ENCODE measurements at places on chromosomes 13 and 19.

DNA sequence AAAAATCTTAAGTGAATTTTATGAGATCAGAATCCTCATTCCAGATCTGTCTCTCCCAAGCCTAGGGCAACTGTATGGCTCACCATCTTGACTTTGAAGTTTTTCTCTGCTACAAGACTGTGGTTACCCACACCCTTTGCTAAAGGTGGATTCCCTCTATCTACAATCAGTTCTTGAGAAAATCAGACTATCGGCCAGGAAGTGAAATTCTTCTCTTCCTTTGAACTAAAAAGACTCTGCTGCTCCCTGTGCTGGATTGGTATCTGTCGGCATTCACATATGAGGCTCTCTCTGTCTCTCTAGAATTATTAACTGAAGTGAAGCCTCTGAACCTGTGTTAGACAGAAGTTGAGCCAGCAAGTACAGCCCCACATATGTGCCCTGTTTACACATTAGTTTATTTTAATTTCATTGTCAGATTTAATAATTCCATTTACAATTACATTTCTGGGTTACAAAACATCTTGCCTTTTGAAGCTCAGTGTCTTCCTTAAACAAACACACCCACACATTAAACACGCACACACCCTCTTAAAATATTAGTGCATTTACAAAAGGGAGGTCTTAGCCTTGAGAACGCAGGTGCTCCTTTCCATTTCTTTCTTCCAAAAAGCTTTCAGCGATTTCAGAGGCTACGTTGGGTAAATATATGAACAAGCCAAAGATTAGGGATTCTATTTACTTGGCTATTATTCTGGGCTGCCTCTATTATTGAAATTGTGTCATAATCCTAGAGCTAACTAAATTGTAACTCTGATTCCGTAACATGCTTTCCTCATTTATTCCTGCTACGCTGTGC lies 145.7 kb downstream of the MIPEP start:
- DNase-seq, result no peak

DNA sequence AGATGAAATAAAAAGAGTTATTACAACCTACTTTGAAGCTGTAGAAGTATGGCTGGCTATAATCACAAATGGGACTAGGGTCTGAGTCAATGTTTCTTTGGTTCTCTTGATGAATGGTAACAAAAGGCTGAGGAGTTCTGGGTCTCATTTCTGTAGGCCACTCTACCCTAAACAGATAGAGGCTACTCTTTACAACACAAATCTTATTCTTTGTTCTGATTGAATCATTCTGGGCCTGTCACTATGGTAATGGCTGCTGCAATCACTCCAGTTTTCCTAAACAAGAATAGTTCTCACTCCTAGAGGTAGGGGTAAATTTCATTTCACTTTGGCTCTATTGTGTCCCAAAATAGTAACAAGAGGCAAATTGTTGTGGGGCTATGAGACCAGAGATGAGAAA lies 1714.3 kb upstream of the PCDH20 start:
- no peak for DNase-seq

GRCh38 chr13:100156788-100157187 lies 67.9 kb downstream of the PCCA start:
- no peak for DNase-seq

DNA sequence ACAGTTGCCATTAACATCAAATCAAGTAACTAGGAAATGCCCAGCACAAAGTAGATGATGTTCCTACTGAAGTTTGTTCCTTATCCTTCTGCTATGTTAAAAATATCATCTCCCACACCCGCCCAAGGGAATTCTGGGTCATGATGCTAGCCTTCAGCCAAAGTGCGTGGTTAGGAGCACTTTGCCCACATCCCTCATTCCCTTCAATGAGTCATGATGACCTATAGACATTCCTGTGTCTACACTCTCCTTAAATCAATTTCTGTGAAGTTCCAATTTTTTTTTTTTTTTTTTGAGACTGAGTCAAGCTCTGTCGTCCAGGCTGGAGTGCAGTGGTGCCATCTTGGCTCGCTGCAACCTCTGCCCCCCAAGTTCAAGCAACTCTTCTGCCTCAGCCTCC lies 17.0 kb downstream of the RXFP2 start:
- no peak for DNase-seq

DNA sequence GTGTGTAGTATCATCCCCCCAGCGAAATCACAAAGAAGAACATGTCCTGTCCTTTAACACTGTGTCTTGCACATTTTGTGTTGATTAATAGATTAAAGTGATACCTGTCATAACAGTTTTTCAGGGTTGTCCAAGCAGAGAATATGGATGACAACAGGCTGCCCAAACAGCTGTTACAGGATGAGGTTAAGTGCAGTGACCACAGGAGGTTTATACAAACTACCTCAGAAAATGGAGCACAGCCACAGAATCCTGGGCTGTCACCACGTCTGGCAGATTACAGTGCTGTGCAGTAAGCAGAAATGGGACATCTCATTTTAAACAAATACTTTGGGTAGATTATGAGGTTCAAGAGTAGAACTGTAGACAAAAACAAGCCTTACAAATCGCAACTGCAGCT lies 575.6 kb downstream of the DCT start:
- DNase-seq, result no peak

GRCh38 chr13:26992951-26993719 lies 178.5 kb downstream of the USP12 start:
- DNase-seq, result no peak

DNA sequence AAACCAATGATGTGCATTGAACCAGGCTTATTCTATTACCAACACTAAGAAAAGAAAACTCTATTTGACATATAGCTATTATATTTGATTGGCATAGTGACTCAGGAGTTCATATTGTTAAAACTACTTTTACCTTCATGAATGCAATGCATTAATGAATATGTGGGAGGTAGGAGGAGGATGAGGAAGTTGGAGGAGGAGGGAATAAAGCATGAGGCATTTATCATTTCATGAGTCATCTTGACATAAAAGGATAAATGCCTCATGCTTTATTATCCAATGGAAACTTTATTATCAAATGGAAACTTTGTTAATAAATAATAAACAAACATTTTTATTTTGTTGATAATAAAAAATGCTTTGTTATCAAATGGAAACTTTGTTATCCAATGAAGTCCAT lies 116.5 kb downstream of the SPRY2 start:
- DNase-seq, result no peak

GRCh38 chr19:45508417-45508860 lies 1.2 kb downstream of the VASP start:
- peak; percentile 65 for DNase-seq

- peak; percentile 75 for DNase-seq
These were observed 3.7 kb upstream of the SBK2 start for GRCh38 chr19:55540619-55541018.

GRCh38 chr19:16274447-16274846 lies 50.2 kb upstream of the KLF2 start:
- DNase-seq, result no peak

GRCh38 chr19:15178629-15179308 lies 22.0 kb downstream of the NOTCH3 start:
- peak; percentile 30 for DNase-seq

DNA sequence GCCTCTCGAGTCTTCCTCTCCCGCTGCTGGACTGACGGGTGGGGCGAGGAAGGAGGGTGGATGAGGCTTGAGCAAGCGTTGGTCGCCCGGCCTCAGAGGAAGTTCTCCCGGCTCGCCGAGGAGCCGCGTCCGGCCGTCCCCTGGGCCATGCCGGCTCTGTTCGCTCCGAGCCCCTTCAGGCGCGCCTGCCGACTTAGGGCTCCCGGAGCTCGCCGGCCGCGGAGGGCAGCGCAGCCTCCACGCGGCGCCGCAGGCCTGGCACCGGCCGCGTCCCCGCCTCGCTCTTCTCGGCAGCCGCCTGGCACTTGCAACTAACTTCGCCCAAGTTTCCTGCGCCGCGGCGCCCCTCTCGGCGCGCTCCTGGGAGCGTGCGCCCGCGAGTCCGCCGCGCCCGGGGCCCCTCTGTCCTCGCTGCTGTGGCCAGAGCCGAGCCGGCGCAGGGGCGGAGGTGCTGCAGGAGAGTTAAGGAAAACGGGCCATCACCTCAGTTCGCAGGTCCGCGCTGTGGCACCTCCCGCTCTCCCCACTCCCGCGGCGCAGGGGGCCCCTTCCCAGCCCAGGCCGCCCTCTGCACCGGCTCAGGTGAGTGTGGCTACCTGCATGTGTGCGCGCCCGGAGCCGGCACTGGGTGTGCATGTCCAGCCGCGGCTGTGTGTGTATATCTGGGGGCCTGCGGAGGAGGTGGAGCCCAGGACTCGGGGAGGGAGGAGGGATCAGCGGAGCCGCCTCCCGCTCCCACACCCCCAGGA lies 641 bp upstream of the SOX21 start:
- DNase-seq, result peak; percentile 48

GRCh38 chr13:50244713-50245574 lies 229.7 kb downstream of the KCNRG start:
- DNase-seq, result no peak

DNA sequence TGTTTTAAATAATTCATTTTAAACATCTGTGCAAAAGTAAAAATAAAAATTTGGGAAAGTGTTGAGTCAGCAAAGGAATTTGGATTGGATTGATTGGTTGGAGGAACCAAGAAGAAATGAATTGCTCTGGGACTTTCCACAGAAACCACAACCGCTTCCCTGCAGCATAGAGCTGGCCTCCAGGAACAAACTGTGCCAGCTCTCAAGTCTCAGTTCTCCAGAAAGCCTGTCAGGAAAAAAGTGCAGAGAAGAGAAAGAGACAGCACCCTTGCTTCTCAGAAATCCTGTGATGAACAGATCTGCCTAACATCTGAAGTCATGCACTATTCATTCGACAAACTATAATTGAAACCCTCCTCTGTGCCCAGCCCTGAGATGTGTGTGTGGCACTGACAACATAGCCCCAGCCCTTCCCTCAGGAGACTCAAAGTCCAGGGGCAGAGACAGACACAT lies 14.8 kb downstream of the LYPD3 start:
- DNase-seq, result no peak

DNA sequence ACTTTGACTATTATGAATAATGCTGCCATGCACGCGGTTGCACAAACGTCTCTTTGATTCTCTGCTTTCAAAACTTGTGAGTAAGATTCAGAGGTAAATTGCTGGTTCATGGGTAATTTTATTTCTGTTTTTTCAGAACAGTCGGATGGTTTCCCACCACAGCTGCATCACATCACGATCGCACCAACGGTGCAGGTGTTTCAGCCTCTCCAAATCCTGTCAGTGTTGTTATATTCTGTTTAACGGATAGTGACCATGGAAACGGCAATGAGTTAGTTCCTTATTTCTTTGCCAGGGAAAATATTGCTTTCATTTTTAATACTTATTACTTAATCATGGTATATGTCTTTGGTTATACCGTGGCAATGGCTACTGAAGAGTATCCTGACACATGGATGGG lies 19.1 kb upstream of the ZNF835 start:
- DNase-seq, result no peak

GRCh38 chr19:49097453-49098288 lies 12.4 kb downstream of the SNRNP70 start:
- DNase-seq, result peak; percentile 75
